ENCODE measurements at places on chromosomes 12 and 14.

DNA sequence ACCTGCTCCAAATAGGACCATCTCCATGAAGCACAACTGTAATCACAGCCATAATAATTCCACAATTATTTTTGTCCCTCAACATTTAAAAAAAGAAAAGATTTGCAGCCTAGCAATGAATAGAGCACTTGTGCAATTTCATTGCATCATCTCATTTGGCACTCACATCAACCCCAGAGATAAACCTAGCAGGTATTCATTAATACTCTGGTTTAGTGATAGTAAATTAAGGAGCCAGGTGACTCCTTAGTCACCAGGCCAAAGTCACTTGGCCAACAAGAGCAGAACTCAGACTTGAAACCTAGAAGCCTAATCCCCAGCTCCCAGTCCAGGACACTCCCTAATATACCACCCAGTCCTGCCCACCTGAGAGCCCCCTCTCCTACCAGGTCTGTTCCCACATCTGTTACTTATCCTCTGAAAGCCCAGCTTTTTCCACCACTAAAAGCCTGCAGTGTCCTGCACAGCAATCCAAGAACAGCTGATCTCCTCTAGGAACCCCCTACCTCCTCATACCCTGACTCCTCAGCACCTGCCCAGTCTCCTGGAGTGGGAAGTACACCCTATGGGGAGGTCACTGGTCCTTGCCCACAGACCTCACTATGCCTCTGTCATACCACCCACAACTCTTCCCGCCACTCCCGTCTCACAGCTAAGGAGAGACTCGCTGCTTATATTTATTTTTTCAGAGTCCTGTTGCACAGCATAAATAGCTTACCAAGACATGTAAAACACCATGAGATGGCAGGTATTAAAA lies 22.1 kb downstream of the OR10P1 start:
- DNase-seq, result no peak

DNA sequence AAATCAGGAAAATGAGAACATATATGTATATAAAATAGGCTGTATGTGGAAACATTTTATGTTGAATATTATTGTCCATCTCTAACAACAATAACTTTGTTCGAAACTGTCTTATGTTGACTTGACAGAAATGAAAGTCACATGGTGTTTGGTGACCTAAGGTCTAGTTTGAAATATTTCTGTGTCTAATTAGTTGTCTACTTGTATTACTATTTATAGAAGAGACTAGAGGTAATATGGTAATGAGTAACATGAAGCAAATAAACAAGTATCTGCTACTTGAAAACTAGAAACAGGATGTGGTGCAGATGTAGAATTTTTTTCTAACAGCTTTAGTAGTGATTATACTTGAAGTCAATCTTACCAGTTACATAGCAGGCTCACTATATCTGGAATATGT lies 3.9 kb downstream of the GPHN start:
- DNase-seq, result no peak

DNA sequence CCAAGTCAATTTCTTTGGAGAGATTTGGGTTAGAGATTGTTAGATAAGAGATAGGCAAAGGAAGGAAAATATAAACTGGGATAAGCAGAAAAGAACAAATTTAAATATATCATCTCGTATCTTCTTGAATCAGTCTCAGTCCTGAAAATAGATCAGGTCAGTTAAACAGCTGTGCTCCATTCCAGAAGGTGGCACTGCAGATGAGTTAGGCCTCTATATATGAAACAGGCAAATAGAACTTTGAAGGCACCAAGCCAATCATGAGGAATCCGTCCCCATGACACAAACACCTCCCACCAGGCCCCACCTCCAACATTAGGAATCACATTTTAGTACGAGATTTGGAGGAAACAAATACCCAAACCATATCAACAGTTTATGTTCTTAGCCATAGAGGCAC lies 605.5 kb upstream of the USP15 start:
- no peak for DNase-seq

- DNase-seq, result no peak
These were observed 188.3 kb upstream of the SLC38A2 start for GRCh38 chr12:46560874-46561273.

GRCh38 chr14:85016496-85016895 lies 513.4 kb upstream of the FLRT2 start:
- no peak for DNase-seq

DNA sequence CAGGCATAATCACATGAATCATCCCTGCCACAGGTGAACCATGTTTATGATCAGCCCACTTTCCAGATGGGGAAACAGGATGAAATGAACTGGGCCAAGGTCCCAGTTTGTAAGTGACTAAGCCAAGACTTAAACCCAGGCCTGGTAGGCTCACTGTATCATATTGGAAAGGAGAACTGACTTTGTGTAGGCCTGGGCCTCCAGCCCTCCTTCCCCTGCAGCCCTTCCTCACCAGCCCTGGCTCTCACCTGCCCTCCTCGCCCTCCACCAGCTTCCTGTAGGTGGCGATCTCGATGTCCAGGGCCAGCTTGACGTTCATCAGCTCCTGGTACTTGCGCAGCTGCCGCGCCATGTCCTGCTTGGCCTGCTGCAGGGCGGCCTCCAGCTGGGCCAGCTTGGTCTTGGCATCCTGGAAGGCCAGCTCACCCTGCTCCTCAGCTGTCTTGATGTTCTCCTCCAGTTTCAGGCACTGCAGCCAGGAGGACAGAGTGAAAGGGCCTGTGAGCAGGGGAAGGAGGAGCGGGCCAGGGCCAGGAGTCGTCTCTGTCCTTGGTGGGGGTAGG lies 19.8 kb downstream of the KRT80 start:
- no peak for DNase-seq

GRCh38 chr14:58584383-58584782 lies 53.4 kb upstream of the DACT1 start:
- DNase-seq, result no peak

DNA sequence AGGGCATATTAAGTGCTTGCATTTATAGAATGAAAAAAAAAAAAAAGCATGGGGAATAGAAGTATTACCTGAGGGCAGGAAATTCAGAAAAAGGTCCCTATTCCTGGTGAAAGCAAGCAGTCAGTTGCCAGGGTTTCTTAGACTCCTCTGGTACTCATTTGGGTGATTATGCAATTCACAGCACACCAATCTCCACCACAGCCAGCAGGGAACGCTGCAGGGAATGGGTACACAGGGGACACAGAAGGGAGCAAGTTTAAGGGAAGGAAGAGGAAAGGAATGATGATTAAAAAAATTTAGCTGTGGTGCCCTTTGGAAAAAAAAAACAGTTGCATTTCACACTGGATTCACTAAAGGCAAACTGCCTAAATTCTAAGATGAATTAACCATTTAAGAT lies 14.2 kb downstream of the BLTP3B start:
- DNase-seq, result no peak

- DNase-seq, result no peak
These were observed 85.4 kb downstream of the LGMN start for GRCh38 chr14:92663049-92663448.

DNA sequence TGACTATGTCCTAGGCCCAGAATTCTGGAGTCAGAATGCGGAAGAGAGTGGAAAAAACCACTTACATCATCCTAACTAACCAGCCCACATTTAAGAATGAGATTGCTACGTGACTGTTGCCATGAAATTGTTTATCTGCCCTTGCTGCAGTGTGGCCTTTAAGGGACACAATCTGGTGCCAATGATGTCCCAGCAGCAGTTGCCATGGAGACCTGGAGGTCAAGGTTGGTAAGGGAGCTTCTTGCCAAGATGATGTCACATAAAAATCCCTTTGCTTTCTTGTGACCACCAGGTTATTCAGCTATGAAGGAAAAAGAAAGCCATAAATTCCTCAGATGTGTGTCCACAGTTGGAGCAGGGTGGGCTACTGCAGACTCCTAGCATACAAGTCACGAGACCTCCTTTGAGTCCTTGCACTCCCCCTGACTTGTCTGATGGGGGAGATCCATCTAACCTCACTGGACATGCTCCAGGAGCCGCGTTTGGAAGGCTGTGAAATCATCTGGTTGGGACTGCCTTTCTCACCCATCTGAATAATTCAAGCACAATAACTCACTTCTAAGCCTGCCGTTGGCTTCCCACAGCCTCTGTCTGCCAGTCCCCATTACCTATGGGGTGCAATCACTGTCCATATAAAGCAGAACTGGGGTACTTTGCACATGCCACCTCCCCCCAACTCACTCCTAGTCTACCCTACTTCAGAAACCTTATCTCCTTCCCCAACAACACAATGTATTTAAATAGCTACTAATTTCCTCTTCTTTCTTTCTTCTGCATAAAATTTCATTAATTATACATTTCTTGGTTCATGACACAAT lies 165.6 kb downstream of the ZFP36L1 start:
- no peak for DNase-seq

GRCh38 chr14:105018414-105018813 lies 2.5 kb downstream of the CDCA4 start:
- no peak for DNase-seq

DNA sequence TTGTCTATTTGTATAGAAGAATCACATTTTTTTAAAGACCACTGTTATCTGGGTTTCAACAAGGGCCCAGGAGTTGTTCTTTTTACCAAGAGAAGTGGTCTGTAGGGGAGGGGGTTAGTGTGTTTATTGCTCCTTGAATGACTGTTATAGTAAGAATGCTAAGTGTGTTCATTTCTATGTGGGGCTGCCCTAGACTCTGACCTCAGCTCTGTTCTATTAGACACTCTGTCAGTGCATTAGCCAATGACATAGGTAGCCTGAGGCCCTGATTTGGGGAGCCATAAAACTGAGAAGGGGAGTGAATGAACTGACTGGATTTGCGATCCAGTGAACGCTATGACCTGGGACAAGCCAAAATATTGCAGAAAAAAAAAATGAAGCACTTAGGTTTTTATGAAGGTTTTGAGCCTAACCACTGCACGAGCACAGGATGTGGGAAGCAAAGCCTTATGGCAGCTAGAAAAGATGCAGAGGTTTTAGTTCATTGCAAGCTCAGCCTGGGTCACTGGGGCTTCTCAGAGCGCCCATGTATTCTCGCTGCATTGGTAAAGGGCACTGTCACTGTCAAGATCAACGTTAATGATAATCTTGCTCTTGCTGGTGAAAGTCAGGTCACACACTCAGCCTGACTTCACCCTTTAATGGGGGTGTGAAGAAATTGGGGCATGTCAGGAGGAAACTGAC lies 63.8 kb downstream of the PRKCH start:
- no peak for DNase-seq

- no peak for DNase-seq
These were observed 12.4 kb downstream of the NGB start for GRCh38 chr14:77258566-77258965.

GRCh38 chr14:73253323-73253610 lies 16.0 kb downstream of the PAPLN start:
- no peak for DNase-seq

DNA sequence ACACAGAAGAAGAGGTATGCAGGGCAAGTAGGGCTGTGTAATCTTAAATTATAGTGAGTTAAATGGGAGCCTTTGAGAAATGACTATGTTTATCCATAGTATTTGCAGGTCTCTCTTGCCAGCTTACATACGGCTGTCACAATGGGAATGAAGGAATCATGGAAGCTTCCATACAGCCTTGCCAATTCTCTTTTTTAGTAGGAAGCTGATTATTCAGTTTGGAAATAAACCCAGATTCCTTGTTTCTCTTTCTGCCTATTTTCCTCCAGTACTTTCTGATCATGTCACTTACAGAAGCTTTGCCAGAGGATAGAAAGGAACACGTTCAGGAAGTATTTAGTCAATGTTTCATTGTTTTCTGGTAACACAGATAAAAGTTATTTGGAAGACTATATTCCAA lies 217.4 kb upstream of the DIO2 start:
- DNase-seq, result no peak

DNA sequence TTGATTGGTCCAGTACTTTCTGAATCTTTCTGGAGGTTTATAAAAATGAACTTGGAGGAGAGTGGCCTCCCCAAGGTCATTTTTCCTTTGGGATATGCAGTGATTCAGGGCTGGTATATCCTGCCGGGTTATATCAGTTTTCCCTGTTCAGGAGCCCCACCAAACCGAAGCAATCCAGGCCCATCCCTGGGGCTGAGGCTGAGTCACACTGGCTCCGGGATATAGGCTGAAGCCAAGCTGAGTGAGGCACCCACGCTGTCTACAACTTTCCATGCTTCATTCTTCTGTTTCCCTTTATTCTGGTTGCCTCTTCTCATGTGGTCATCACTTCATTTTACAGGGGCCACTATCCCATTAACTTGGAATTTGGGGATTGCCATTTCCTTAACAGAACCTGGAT lies 3.4 kb downstream of the SSPN start:
- no peak for DNase-seq

DNA sequence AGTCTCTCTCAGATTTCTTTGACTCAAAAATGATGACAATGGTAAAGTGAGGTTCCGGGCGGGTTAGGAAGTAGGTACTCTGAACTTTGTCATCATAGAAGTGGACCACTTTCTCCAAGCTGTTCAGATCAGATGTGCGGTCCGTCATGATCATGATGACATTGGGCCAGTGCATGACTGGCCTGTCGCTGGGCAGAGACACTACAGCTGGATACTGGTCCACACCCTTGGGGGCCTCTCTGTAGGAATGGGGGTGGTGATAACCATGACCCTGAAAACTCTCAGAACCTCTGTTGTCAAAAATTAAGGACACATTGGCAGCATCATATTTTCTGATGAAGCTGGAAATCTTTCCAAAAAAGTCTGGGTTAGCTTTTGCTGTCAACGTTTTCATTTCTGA lies 28.2 kb downstream of the KICS2 start:
- DNase-seq, result no peak

DNA sequence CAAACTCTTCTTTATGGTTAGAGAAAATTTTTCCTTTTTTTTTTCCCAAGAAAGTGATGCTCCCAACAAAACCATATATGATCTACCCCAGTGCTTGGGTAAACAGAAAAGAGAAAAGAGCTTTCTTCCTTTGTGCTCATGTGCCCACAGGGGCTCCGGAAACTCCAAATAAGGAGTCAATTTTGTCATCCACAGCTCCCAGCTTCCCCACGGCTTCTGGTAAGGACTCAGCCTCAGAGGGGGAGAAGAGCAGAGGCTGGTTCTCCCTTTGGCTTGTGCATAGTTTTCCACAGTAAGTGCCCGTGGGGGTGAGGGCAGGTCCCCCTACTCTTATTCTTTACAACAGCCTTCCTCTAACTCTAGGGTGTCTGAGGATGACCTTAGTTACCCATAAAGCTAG lies 13.3 kb upstream of the RGS6 start:
- DNase-seq, result no peak

DNA sequence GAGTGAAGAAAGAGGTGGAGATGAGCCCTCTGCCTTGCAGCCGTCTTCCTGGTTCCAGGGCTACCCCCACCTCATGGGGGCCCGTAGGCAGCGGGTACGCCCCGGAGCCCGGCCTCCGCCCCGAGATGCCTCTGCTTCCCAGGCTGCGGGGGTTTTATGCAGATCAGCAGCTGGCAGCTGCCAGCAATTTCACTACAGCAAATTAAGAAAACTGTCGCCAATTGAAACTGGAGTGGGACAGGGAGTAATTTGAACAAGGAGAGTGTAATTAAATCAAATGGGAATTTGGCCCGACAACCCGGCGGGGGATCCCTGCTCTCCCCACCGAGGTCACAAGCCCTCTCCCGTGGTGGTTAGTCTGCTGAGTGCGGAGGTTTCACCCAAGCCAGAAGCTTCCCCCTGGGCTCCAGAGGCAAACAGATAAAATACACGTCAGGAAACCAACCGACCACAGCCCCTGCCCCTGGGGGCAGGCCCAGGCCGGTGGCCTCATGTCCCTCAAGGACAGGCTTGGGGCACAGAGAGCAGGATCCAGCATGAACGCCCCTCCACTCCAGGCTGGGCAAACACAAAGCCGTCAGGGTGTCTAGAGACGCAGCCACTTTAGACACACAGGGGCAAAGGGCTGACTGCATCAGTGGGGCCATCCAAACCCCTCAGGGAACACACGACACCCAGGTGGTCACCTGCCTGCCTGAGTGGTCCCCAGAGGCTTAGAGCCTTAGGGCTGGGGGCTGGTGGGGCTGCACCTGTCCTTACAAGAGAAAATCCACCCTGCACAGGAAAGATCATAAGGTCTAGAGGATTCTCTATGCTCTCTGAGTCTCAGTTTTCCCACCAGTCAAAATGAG lies 53.8 kb downstream of the TESC start:
- no peak for DNase-seq

Measured in activated naive CD4-positive, alpha-beta T cell treated with anti-CD3 and anti-CD28 coated beads, Interleukin-2, amount 50 U/mL, for 16 hours (primary cell).